ENCODE measurements at places on chromosomes 1 and 21. TPM values are rescaled to one million over a fixed set of nuclear protein-coding genes. Genes with fewer than 3 reads are reported as not detected.
A peak's percentile ranks its signal among the peaks of the same experiment; 100 is the strongest.

GRCh38 chr1:55751776-55752175 lies 536.6 kb upstream of the USP24 start:
- no peak overlapping the region for H3K27ac ChIP-seq
- no peak overlapping the region for H3K4me3 ChIP-seq
- H3K4me1 ChIP-seq: no peaks in the 10 kb centered on the region

The FCRL1 gene
- not detected for total RNA-seq

DNA sequence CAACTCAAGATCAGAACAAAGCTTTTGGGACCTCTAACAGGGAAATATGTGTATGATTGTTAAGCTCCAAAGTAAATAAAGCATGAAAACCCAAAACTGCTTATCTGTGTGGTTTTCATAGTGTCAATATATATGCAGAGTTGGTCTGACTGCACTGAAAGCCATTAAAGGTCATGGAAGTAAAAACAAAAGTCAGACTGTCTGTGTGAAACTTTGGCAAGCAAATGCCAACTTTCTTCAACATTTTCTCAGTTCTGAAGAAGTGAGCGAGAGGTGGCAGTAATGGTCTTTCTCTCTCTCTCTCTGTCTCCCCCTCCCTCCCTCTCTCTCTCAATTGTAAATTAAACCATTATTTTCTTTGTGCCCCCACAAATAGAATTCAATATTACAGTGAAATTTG lies 100.1 kb upstream of the S1PR1 start:
- no peak overlapping the region for H3K4me3 ChIP-seq
- no peaks in the 10 kb centered on the region for H3K4me1 ChIP-seq
- no peak for DNase-seq
- H3K27me3 ChIP-seq: no peaks in the 10 kb centered on the region

GRCh38 chr1:217673387-217673786 lies 42.2 kb downstream of the SPATA17 start:
- H3K36me3 ChIP-seq: no peaks in the 10 kb centered on the region
- no peaks in the 10 kb centered on the region for H3K27me3 ChIP-seq
- H3K4me3 ChIP-seq: no peak overlapping the region

GRCh38 chr1:84347271-84347931 lies 45.9 kb downstream of the SAMD13 start:
- no peak overlapping the region for H3K4me3 ChIP-seq
- H3K36me3 ChIP-seq: no peaks in the 10 kb centered on the region
- no peak for DNase-seq
- H3K27ac ChIP-seq: no peak overlapping the region

DNA sequence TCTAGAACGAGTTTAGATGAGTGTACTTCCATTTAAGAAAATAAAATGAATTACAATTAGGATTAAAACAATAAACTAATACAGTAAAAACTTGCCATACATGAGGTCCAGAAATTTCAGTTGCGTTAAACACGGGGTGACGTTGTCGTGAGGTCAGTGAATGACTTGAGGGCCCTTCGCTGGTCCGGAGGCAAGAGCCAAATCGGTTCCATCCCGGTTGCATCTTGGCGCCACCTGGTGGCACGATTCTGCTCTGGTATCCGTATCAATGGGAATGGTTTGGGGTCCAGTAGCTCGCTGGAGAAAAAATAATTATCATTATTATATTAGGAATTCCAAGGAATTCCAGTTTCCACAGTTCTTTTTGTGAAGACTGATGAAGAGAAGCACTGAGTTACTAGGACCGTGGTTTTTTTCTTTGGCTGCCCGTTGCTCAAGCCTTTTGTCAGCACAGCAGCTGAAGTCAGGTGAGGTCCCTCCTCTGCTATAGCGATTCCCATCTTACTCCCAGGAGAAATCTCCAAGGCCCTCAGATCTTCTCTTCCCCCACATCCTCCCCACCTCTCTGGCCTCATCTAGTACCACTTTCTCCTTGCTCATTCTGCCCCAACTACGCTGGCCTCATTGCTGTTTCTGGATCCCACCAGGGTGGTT lies 161.4 kb downstream of the SLC35F3 start:
- H3K27ac ChIP-seq: no peak overlapping the region
- H3K27me3 ChIP-seq: no peaks in the 10 kb centered on the region
- H3K36me3 ChIP-seq: no peaks in the 10 kb centered on the region
- H3K4me1 ChIP-seq: no peaks in the 10 kb centered on the region
- DNase-seq: no peak

The S100A12 gene
- total RNA-seq: not detected

DNA sequence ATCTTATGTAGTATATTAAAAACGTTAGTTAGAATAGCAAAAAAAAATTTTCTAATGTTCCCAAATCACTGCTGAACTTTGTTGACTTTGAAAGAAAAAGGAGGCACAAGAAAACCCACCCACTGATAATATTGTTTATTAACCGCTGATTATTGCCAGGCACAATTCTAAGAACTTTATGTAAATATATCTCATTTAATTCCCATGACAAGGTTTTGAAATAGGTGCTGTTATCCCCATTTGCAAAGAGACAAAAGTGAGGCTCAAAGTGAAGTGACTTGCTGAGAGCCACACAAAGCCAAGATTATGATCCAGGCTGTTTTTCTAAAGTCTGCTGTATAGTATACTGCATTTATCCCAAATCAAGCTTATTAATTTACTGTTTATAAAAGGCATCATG lies 56.4 kb downstream of the SASS6 start:
- H3K4me1 ChIP-seq: no peaks in the 10 kb centered on the region
- H3K27ac ChIP-seq: no peak overlapping the region
- DNase-seq: no peak
- H3K36me3 ChIP-seq: peaks cover 80% of the 10 kb centered on the region

The AMIGO1 gene
- 6.4 TPM for total RNA-seq

- H3K36me3 ChIP-seq: peaks cover 51% of the 10 kb centered on the region
- peaks cover 49% of the 10 kb centered on the region for H3K4me1 ChIP-seq
- peak; percentile 1 for DNase-seq
- H3K27me3 ChIP-seq: no peaks in the 10 kb centered on the region
- peak overlapping the region; percentile 65 for H3K27ac ChIP-seq
Measured at GRCh38 chr1:32685498-32685897, 17.1 kb downstream of the SYNC start.

DNA sequence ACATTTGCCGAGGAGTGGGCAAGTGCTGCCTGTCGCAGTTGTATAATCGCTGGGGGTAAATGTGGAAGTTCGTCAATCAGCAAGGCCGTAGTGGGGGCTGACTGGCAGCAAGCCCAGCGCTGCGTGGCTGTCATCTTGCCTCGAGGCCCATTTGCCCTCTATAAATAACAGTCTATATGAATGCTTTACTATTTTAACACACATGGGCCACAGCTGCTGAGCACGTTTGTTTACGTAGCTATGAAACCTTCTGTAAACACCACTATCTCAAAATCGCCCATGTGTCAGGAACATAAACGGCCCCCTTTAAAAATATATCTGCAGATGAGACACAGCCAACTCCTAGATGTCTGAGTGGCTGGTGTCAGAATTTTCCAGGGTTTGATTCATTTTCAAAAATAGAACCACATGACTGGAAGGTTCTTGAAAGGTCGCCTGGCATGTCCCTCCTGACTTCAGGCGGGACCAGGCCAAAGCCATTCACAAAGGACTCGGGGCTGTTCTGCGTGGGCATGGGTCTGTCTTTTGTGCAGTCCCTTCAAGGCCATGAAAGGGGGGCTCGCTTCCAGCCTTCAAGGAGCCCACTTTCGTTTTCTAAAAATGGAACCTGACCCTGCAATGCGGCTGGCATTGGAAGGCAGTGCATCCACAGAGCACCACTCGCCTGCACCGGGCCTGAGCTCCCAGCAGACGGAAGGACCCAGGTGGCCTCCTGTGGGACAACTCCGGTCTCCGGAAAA lies 205.5 kb downstream of the KCNJ6 start:
- peaks cover 13% of the 10 kb centered on the region for H3K4me1 ChIP-seq
- H3K36me3 ChIP-seq: no peaks in the 10 kb centered on the region
- H3K27me3 ChIP-seq: no peaks in the 10 kb centered on the region
- no peak overlapping the region for H3K4me3 ChIP-seq
- no peak overlapping the region for H3K27ac ChIP-seq
- DNase-seq: no peak

The S1PR1 gene
- 19.8 TPM for total RNA-seq

DNA sequence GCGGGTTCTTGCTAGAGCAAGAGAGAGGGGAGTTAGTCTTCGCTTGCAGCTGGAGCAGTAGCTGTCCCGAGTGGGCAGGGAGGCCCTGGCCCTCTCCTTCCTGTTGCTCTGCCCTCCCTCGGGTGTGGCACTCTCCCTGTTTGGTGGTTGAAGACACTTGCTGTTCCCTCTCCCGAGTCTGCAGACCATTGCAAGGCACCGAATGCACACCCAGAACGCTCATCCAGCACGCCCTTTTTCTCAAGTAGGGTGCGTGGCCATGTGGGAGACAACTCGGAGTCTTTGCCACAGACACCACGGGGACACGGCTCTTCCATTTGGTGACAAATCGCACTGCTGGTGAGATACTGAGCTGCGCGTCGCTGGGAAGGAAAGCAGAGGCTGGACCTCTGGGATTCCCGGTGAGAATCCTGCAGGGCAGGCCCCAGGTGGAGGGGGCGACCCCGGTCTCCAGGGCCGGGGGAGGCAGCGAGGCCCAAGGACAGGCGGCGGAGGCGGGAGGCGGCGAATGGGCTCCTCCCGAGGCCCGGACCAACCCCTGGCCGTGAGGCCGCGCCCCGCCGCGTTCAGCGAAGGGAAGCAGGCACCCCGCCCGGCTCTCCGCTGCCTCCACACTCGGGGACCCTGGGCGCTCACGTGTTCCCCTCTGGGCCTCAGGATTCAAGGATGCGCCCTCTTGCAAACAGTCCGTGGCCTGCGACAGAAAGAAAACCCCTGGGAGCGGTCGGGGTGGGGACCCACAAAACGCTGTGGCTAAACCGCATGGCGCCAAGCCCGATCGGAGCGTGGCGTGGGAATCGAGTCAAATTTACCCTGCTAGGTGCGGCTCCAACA lies 10.4 kb upstream of the TMEM200B start:
- H3K36me3 ChIP-seq: no peaks in the 10 kb centered on the region
- peak overlapping the region; percentile 44 for H3K27ac ChIP-seq
- no peaks in the 10 kb centered on the region for H3K27me3 ChIP-seq
- H3K4me3 ChIP-seq: no peak overlapping the region
- peaks cover 15% of the 10 kb centered on the region for H3K4me1 ChIP-seq
- no peak for DNase-seq

DNA sequence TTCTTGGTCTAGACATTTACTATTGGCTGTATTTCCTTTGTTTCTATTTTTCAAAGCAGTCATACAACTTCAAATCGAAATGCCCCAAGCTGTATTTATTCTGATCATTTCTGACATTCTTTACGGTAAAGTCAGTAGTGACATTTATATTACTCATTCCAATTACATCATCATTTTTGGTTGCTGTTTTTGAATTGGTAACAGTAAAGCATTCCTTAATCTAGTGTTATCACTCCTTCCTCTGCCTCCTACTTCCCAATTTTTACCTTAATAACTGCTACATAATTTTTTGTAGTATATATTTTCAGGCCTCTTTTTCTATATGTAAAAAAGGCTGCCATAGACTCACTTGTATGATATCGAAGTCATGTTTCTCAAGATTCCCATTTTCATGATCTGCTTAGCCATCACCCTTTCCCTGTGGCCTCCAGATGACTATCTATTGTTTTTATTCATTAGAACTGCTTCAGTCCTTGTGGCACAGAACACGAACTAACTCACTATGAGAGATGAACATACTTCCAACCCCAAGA lies 167.2 kb downstream of the RUNX1 start:
- no peaks in the 10 kb centered on the region for H3K4me1 ChIP-seq
- H3K27ac ChIP-seq: peak overlapping the region; percentile 32
- no peak overlapping the region for H3K4me3 ChIP-seq

GRCh38 chr1:14304381-14304865 lies 294.1 kb upstream of the KAZN start:
- peak overlapping the region; percentile 76 for H3K27ac ChIP-seq
- no peaks in the 10 kb centered on the region for H3K27me3 ChIP-seq
- H3K4me1 ChIP-seq: peaks cover 17% of the 10 kb centered on the region
- H3K4me3 ChIP-seq: no peak overlapping the region
- peak; percentile 68 for DNase-seq

DNA sequence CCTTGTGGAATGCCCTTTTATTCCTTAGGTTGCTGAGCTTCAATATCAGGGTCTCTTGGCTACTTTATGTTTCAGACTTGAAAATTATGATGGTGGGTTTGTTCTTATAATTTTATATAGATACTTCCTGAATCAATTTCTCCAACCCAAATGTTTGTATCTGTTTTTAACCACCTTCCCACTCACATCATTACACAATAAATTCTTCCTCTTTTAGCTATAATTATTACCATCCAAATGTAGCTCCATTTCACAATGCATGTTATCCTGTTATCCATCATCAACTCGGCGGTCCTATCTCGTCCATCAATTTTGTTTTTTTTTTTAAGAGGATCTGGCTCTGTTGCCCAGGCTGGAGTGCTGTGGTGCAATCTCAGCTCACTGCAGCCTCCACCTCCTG lies 357.6 kb upstream of the ZP4 start:
- no peaks in the 10 kb centered on the region for H3K4me1 ChIP-seq
- no peaks in the 10 kb centered on the region for H3K27me3 ChIP-seq
- no peak overlapping the region for H3K27ac ChIP-seq
- no peak overlapping the region for H3K4me3 ChIP-seq
- DNase-seq: no peak
- H3K36me3 ChIP-seq: no peaks in the 10 kb centered on the region

DNA sequence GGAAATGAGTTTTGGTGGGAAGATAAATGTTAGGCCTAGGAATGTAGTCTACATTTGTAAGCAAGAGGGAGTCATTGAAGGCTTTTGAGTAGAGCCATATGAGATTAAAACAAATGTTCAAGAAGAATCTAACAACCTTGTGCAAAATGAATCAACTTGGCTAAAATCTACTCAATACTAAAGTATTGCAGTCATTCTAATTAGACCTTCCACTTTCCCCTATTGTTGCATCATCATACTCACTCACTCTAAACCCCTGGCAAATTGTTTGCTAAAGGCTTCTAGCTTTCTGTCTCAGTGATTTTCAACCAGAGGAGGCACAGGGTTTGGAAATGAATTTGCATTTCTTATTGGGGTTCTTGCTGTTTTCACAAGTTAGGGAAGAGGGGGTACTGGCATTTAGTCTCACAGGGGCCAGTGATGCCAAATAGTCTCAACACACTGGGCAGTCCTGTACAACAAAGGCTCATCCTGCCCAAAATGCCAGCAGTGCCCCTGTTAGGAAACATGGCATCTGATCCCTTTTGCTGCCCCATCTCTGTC lies 85.3 kb downstream of the SEC16B start:
- no peaks in the 10 kb centered on the region for H3K27me3 ChIP-seq
- no peaks in the 10 kb centered on the region for H3K36me3 ChIP-seq
- no peak for DNase-seq
- no peak overlapping the region for H3K27ac ChIP-seq
- no peaks in the 10 kb centered on the region for H3K4me1 ChIP-seq

DNA sequence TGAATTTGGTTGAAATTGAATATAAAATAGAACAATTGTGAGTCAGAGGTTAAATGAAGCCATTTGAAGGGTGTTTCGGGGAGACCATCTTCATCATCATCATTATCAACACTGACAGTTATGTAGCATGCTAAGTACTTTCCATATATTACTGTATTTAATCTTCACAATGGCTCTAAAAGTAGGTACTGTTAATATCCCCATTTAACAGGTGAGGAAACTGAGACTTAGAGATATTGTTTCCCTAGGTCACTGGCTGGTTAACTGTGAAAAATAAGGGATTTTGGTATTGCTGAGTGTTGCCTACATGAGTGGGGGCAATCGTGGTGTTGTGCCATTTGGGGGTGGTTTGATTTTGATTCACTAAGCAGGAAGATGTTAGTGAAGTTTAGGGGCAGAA lies 100.3 kb downstream of the TBX19 start:
- no peak overlapping the region for H3K27ac ChIP-seq
- H3K4me1 ChIP-seq: no peaks in the 10 kb centered on the region
- no peak overlapping the region for H3K4me3 ChIP-seq
- DNase-seq: no peak
- H3K36me3 ChIP-seq: no peaks in the 10 kb centered on the region

The CACNA1S gene
- total RNA-seq: not detected

All from sigmoid colon (tissue), 7 donors.